CD4-positive, alpha-beta T cell (primary cell): ENCODE measurements at places on chromosomes 7 and 10.

DNA sequence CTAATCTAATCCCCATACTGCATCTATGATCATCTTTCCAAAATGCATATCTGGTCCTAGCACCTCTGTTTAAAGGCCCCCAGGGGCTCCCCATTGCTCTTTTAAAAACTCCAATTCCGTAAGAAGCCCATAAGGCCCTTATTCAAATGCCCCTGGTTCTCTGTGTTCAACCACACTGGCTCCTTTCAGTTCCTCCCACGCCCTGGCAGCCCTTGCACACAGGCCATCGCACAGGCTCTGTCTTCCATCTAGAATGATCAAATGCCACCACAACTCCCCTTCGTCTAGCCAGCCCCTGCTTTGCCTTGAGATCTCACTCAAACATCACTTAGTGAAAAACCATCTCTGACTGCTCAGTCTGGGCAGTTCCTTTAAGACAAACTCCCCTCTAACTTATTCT lies 112.9 kb upstream of the LYZL2 start:
- DNase-seq: no peak

DNA sequence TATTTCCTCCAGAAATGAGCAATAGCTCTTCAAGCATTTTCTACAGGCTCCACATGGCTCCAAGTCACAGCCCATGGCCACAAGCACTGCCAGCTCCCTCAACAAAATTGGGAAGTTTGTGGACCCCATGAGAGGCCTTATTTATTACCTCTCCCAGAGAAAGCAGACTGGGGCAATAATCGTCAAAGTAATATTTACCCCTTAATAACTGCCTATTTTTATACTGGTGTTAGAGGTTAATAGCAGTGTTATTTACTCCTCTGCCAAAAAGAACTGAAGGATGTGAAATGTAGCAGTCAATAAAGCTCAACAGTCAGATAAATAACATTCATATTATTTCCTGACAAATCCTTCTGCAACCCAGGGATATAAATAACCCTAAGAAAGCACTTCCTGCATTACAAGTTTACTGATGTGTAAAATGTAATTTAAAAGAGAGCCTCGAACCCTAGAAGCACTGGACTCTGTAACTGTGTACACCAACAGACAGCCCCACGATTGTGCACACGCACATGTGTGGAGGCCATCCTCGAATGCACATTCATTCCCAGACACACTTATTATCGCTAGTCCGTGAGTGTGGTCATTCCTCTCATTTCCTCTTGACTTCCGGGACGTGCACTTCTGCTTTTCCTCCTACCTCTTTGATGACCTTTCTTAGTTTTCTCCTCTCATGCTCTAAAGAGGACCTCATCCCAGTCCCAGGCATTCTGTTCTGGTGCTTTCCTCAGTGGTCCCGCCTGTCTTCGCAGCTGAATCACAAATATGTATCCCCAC lies 157.4 kb downstream of the EVX1 start:
- DNase-seq: no peak

DNA sequence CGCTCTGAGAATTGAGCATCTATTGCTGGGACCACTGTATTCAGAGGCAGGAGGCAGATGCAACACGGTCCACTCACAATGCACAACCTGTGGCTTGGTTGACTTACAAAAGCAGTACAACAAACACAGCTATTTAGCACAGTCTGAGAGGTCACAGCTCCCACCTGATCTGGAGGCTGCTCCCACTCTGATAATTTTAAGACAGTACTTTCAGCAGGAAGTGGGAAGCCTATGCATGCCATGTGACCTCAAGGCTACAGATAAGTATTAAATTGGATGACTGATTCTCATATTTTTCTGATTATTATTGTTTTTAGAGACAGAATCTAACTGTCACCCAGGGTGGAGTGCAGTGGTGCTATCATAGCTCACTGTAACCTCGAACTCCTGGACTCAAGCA lies 659.3 kb downstream of the PARD3 start:
- DNase-seq: no peak

DNA sequence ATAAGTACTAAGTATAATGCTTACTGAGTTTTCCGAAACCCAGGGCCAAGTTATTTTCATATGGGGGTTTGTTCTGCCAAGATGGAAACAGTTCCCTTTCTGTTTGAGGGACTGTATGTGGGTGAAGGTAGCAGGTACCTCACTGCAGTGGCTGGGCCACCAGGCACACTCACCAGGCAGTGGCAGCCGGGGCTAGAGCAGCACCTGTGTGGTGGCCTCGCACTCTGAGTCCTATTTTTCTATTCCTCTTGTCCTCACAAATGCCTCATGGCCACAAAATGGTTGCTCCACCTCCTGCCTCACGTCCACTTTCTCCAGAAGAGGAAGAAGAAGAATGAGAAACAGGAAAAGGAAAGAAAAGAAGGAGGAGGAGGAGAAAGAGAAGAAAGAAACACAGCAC lies 167.3 kb upstream of the SHH start:
- no peak for DNase-seq

GRCh38 chr7:119252962-119253361 lies 1020.0 kb upstream of the KCND2 start:
- no peak for DNase-seq

- DNase-seq: no peak
These were observed 245.6 kb downstream of the BICC1 start for GRCh38 chr10:58758321-58758720.

DNA sequence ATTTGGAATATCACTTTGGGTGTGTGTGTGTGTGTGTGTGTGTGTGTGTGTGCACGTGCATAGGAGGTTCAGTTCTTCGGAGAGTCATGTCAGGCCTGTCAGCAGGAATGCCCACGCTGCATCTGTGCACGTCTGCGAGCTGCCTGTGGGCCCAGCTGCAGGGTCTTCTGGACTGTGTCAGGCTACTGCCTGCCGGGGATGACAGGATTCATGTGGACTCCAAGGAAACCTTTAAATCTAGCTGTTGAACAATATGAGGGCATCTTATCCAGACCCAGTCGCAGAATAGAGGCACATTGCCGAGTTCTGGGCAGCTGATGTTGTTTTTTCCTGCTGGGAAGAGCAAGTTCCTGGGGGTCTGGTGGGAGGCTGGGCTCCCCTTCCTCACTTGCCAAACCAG lies 19.0 kb downstream of the AQP1 start:
- no peak for DNase-seq

GRCh38 chr7:101575721-101576120 lies 53.4 kb downstream of the MYL10 start:
- DNase-seq: no peak

GRCh38 chr7:48781752-48782151 lies 142.6 kb upstream of the CDC14C start:
- no peak for DNase-seq

- DNase-seq: no peak
These were observed 2.4 kb downstream of the NAMPT start for GRCh38 chr7:106282390-106282789.

DNA sequence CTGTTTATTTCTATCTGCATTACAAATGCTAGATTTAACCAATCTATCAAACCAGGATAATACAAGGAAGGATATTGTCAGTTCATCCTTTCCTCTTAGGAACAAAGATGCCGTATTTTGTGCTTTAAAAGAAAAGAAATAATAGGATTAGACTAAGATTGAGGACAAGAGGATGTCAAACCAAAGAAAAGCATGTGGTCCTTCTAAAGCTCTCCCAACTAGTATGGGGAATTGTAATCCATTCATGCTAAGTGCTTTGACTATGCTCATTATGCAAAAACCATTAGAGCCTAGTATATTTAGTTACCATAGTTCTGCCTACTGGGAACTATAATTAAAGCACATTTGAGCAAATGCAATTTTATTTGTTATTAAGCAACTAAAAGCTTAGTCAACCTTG lies 280.2 kb downstream of the GRM8 start:
- no peak for DNase-seq

- DNase-seq: no peak
These were observed 16.9 kb downstream of the GFRA1 start for GRCh38 chr10:116255886-116256751.

GRCh38 chr10:100014071-100014762 lies 4.5 kb upstream of the DNMBP start:
- no peak for DNase-seq

GRCh38 chr7:105352018-105352612 lies 36.6 kb downstream of the SRPK2 start:
- DNase-seq: peak; percentile 93

DNA sequence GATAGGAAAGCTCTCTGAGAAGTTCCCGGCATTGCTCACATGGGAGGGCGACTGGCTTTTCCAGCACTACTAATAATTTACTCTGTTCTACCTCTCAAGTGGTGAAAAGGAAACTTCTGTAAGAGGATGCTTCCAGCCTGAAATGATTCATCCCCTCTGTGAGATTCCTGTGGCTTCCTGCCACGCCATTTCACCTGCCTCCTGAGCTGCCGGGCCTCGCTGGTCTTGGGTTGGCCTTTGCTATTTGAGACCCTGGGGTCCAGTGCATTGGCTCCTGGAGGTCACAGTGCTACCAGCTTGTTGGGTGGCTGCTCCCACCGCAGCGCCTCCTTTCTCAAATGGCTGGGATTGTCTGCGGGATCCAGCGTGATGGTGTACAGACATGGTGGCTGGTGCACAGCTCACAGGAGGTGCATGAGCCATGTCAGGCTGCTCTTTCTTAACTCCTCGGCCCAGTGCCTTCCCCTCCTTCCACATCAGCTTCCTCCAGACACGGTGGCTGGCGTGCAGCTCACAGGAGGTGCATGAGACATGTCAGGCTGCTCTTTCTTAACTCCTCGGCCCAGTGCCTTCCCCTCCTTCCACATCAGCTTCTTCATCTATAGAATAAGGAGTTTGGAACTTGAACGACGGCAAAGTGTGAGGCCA lies 42.9 kb upstream of the PCBD1 start:
- no peak for DNase-seq

DNA sequence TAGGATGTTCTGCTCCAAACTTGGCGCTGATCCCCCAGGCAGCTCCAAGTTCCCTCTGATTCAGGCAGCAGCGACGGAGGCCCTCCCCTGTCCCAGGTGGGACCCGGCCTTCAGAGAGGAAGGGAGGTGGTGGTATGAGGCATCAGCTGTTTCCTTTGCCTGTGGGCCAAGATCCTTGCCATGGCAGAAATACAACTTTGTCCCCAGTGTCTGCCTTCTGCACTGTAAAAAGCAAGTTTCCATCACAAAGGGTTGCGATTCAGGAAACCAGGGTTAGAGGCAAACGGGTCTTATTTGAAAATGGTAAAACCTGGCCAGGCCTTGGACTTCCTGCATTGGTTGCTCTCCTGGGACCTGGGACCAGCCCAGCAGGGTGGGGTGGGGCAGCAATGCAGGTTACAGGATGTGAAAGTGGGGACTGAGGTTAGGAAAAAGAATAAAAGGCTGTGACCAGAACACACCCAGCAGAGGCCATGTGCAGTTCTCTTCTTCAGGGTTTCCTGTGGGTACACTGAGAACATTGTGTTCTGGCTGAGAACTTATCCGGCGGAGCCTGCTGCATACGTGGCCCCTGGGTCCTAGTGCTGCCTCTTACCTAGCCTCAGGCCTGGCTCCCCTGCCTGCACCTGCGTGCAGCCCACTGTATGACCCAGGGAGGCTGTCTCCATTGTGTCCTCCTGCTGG lies 25.1 kb upstream of the DDIT4 start:
- peak; percentile 59 for DNase-seq

DNA sequence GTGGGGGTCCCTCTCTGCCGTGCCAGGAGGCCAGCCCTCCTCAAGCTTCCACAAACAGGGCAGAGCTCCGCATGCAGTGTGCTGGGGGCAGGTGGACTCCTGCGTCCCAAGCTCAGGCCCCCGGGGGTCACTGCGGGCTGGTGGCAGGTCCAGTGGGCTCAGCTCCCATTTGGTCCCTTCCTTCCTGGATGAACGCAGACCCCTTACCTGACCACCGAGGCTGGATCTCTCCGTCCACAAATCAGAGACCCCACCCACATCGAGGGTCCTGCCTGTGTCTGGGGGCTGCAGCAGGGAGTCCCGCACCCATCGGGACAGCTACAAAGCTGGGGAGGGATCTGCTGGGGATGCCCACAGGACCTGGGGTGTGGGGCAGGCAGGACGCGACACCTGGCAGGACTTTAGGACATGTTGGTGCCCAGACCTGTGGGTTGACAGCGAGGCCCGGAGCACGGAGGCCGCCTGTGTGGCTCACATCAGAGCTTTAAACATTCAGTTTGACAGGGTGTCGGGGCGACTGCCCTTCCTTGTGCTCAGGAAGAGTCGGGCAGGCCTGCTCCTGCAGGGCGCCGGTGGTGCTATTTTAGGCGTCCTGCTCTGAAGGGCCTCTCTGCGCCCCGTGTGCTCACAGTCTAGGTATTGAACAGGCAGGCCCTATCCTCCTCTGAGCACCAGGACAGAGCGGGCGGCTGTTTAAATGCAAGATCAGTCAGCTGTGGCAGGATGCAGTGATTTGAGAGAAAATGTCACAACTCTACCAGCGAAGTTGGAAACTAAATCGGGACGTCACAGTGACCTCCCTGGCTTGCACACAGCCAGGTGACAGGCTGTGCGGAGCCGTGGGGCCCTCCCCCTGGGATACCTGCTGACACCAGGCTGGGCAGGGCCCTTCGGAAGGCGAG lies 15.9 kb upstream of the CFAP46 start:
- DNase-seq: no peak

GRCh38 chr7:75856536-75856935 lies 22.3 kb upstream of the RHBDD2 start:
- peak; percentile 37 for DNase-seq

- DNase-seq: peak; percentile 16
These were observed 186.4 kb downstream of the KIF20B start for GRCh38 chr10:89887830-89888229.

DNA sequence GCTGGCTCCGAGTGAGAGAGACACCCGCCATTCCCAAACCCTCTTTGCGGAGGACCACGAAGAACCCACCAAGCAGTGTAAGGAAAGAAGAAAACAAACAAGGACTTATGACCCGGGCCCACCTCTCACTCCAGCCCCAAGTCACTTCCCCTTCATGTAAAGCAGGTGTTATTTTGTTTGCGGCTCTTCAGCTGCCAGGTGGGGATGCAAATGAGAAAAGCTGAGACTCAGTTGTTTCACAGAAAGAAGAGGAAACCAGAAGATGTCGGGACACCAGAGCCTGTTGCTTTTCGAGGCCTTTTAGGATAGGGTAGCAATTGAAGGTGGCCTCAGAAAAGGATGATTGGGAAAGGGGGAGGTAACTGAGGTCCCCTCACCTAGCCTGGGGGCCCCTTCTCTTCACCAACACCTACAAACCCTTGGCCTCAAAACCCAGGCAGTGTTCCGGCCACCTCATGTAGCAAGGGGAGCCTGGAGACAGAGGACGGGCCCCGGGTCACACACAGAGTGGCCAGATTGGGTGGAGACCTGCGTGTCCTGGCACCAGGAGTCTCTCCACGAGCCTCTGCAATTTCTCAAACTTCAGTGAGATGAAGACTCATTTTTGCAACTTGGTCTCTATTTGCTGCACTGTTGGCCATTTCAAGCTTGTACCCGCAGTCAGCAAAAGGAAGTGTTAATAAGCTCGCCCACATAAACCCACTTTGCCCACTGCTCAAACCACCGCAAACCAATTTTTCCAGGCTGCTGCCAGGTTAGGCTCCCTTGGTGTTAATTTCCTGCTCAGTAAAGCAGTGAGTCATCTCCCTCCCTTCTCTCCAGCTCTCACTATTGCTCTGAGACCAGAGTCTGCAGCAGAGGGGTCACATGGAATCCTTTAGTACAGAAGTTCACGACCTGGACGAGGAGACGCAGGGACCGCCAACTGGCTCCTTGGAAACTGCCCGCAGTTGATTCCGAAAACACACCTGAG lies 45.5 kb downstream of the AOC1 start:
- DNase-seq: no peak

GRCh38 chr10:1462994-1463633 lies 274.2 kb downstream of the ADARB2 start:
- no peak for DNase-seq

GRCh38 chr7:78777829-78778228 lies 675.6 kb downstream of the MAGI2 start:
- no peak for DNase-seq

GRCh38 chr7:114799628-114800028 lies 122.3 kb upstream of the MDFIC start:
- no peak for DNase-seq

- no peak for DNase-seq
These were observed 303.9 kb downstream of the WDR37 start for GRCh38 chr10:1360011-1360557.
